Adipose tissue (tissue), 3 donors: ENCODE measurements at places on chromosomes 16 and 17. TPM values are rescaled to one million over a fixed set of nuclear protein-coding genes. Genes with fewer than 3 reads are reported as not detected.

The ITGAL gene
- 4.3 TPM for polyA plus RNA-seq

The TK1 gene
- polyA plus RNA-seq, result 6.6 TPM

The PHOSPHO1 gene
- polyA plus RNA-seq, result 2.4 TPM

The CCL16 gene
- 0.09 TPM for polyA plus RNA-seq

The CRAMP1 gene
- polyA plus RNA-seq, result 9.3 TPM

The KRT28 gene
- polyA plus RNA-seq, result not detected

The TNP2 gene
- not detected for polyA plus RNA-seq

The CCDC40 gene
- 1.4 TPM for polyA plus RNA-seq

The ARHGAP44 gene
- 5.1 TPM for polyA plus RNA-seq

The SPSB3 gene
- 73.8 TPM for polyA plus RNA-seq

The MYCBPAP gene
- polyA plus RNA-seq, result 0.34 TPM

The PIMREG gene
- 0.34 TPM for polyA plus RNA-seq

The KRT34 gene
- not detected for polyA plus RNA-seq

The LRRC37A gene
- polyA plus RNA-seq, result 0.90 TPM

The RASD1 gene
- polyA plus RNA-seq, result 36.7 TPM

The C17orf58 gene
- polyA plus RNA-seq, result 11.1 TPM

The TBC1D28 gene
- not detected for polyA plus RNA-seq

The TP53TG3B gene
- polyA plus RNA-seq, result not detected

The CLUH gene
- 124 TPM for polyA plus RNA-seq

The YBX2 gene
- polyA plus RNA-seq, result 0.95 TPM

The HEATR9 gene
- polyA plus RNA-seq, result not detected

The LGALS9B gene
- polyA plus RNA-seq, result not detected

The ITGAD gene
- 0.09 TPM for polyA plus RNA-seq

The KIF18B gene
- 0.09 TPM for polyA plus RNA-seq

The SLC35G6 gene
- not detected for polyA plus RNA-seq
